ENCODE measurements at places on chromosomes 2 and 18. TPM values are rescaled to one million over a fixed set of nuclear protein-coding genes. Genes with fewer than 3 reads are reported as not detected.
A peak's percentile ranks its signal among the peaks of the same experiment; 100 is the strongest.

GRCh38 chr2:232400256-232401015, 6.2 kb upstream of the ALPG start:
- no peak for DNase-seq

GRCh38 chr2:163621445-163622004, 114.3 kb downstream of the FIGN start:
- DNase-seq = no peak

The TRABD2A gene
- total RNA-seq = 0.88 TPM

DNA sequence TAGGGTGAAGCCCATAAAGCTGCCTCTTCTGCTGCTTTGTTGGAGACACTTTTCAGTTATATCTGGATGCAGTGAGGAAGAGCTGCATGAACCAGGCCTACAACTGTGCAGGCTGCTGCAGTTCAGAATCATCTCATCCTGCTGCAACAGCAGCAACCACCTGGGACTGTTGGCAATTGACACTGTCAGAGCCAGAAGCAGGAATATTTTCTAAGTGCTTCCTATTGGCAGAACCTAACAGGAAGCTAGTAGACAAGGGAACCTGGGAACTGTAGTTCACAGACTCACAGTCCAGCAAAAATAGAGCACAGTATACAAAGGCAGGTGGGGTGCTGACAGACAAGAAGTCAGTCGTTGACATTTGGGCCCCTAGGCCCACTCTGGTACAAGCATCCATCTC, 452.9 kb upstream of the SPRED2 start:
- no peak for DNase-seq

The CNDP1 gene
- total RNA-seq = not detected

GRCh38 chr2:216660496-216660895, 27.3 kb downstream of the IGFBP2 start:
- DNase-seq = no peak

DNA sequence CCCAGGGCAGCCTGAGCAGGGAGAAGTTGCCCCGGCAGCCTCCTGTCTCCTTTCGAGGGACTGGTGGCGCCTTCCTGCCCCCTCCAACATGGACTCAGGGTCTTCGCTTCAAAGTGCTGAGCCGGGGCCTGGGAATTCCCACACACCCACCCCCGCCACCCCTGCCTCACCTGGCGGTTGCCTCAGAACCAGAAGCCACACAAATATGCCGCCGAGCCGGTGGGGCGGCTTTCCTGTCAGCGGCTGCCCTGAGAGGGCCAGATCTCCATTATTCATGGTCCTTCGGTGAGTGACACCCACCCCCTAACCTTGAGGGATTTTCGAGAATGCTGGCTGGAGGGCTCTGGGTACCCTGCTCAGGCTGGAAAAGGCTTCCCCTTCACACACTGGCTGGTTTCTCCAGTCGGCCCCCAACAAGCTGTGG, 71.7 kb downstream of the SMAD7 start:
- DNase-seq = peak; percentile 77

The HRH4 gene
- 0.18 TPM for total RNA-seq

All from PC-9 (cell line).